T-cell (primary cell): ENCODE measurements at places on chromosomes 2 and 18. TPM values are rescaled to one million over a fixed set of nuclear protein-coding genes. Genes with fewer than 3 reads are reported as not detected.

DNA sequence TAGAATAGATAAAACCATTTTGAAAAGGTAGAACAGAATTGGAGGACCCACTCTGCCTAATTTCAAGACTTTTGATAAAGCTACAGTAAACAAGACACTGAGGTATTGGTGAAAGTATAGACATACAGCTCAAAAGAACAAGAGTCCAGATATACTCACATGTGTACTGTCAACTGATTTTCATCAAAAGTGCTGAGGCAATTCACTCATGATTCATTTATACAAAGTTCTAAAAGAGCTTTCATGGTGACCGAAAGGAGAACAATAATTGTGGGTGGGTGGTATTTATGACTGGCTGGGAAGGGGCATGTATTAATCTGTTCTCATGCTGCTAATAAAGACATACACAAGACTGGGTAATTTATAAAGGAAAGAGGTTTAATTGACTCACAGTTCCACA lies 7.3 kb downstream of the MAP4K3 start:
- DNase-seq = no peak

DNA sequence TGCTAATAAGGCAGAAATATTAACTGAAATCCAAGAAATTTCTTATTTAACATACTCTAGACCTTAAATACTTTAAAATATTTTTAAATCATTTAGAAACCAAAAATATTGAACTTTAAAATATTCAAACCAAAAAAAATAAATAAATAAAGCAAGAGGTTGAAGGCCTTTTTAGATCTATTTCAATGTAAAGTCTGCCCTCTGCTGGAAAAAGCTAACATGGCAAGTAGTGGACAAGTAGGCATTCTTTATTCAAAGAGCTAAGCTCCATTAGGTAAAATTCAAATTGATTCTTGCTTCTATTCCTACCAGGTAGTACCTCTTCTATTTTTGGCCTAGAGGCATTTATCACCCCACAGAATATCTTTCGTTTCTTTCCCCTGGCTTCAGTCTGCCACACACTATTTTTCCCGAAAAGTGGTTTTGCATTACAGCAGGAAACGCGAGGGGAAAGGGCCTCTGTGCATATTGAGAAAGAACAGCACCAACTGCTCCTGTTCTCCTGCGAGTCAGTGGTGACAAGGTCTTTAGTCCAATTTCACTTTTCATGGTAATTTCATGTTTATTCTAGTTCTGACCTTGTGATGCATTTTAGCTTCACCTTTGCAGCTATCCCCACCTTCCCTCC lies 20.4 kb downstream of the IFIH1 start:
- DNase-seq = peak; percentile 32

GRCh38 chr2:174184915-174185314 lies 63.4 kb downstream of the OLA1 start:
- DNase-seq = no peak

- DNase-seq = no peak
Measured at GRCh38 chr2:65319674-65320041, 92.0 kb downstream of the ACTR2 start.

- no peak for DNase-seq
Measured at GRCh38 chr18:64037812-64038414, 68.0 kb downstream of the SERPINB8 start.

- DNase-seq = no peak
Measured at GRCh38 chr2:70557171-70557838, 3.7 kb upstream of the TGFA start.

- no peak for DNase-seq
Measured at GRCh38 chr2:68832233-68832869, 38.8 kb downstream of the BMP10 start.

POMC gene
- 6.2 TPM for total RNA-seq
